ENCODE measurements at places on chromosomes 1 and 21. TPM values are rescaled to one million over a fixed set of nuclear protein-coding genes. Genes with fewer than 3 reads are reported as not detected.

DNA sequence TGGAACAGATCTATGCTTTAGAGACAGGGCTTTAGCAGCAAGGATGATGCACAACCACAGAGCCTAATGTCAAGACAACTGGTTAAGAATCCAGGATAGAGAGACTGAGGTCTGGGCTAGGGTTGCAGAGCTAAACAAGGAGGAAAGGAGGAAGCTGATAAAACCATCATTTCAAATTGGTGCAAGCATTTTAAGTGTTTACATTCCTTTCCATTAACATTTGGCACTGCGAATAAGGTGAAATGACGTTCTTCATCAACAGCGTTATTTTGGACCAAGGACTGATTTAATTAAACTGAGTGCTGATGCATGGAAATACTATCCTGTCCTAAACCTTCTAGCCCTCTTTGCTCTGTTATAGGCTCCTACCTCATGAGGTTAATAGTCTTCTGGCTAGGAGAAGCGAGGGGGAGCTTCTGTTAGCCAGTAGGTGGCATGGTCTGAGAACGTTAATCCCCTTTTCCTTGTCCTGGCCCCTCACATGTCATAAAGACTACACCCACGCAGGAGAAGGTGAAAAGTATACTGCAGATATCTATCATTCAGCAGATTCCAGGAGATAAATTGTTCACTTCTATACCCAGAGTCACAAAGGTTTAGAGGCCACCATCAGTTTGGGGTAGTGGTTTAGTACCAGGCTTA is 7.6 kb upstream of the C1orf21 start:
- peaks cover 7% of the 10 kb centered on the region for H3K4me1 ChIP-seq
- no peak for DNase-seq
- H3K4me3 ChIP-seq = no peak overlapping the region
- no peak overlapping the region for H3K27ac ChIP-seq
- H3K27me3 ChIP-seq = peaks cover 35% of the 10 kb centered on the region

DNA sequence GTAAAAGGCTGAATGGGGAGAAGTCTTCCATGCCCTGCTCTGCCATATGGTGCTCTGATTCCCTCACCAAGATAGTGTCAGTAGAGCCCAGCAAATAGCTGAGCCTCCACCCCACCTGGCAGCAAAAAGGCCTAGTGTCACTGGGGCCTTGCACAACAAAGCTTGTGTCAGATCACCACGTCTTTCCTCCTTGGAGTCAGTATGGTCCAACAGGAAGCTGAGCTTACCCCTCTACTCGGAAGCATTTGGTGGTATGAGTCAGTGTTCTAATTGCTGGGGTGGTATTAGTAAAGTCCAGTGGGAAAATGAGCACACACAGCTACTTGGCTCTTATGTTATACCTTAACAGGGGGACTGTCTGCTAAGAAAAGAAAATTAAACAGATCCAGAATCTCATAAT is 18.7 kb upstream of the RRP15 start:
- H3K27me3 ChIP-seq = peaks cover 5% of the 10 kb centered on the region
- no peak for DNase-seq
- H3K4me3 ChIP-seq = no peak overlapping the region
- H3K27ac ChIP-seq = no peak overlapping the region
- no peaks in the 10 kb centered on the region for H3K4me1 ChIP-seq
- no peaks in the 10 kb centered on the region for H3K36me3 ChIP-seq

- H3K36me3 ChIP-seq = no peaks in the 10 kb centered on the region
- no peak for DNase-seq
- no peak overlapping the region for H3K4me3 ChIP-seq
- no peaks in the 10 kb centered on the region for H3K4me1 ChIP-seq
Measured at GRCh38 chr1:48966583-48966982, 189.9 kb upstream of the BEND5 start.

- H3K27me3 ChIP-seq = peaks cover 9% of the 10 kb centered on the region
- no peak overlapping the region for H3K27ac ChIP-seq
- DNase-seq = no peak
- H3K4me1 ChIP-seq = no peaks in the 10 kb centered on the region
Measured at GRCh38 chr1:63799307-63799706, 25.5 kb downstream of the ROR1 start.

- H3K4me1 ChIP-seq = no peaks in the 10 kb centered on the region
- H3K36me3 ChIP-seq = no peaks in the 10 kb centered on the region
- H3K27me3 ChIP-seq = no peaks in the 10 kb centered on the region
- H3K27ac ChIP-seq = no peak overlapping the region
- no peak overlapping the region for H3K4me3 ChIP-seq
Measured at GRCh38 chr1:17671314-17671705, 83.8 kb upstream of the ACTL8 start.

DNA sequence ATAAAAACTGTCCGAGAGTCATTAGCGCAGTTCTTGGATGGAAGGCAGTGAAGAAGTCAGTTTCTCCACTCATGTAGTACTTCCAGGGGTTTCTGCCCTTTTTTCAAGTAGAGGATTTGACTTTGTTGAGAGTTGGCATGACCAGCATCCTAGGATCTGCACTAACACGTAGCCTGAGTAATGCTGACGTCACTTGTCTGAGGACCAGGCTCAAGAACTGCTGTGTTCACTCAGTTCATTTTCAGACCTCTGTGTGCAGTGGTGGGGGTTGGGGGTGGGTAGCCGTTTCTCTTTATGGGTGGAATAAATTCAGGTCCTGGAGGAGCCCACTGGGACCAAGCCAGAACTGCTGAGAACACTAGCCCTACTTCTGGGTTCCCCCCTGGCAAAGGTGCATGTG is 53.3 kb downstream of the MRPS6 start:
- H3K4me3 ChIP-seq = no peak overlapping the region
- H3K36me3 ChIP-seq = peaks cover 72% of the 10 kb centered on the region
- no peaks in the 10 kb centered on the region for H3K27me3 ChIP-seq
- no peak for DNase-seq

GRCh38 chr1:30406996-30407864 is 316.2 kb downstream of the MATN1 start:
- peak; percentile 10 for DNase-seq
- no peak overlapping the region for H3K4me3 ChIP-seq
- no peaks in the 10 kb centered on the region for H3K36me3 ChIP-seq
- no peaks in the 10 kb centered on the region for H3K4me1 ChIP-seq
- H3K27me3 ChIP-seq = peaks cover 6% of the 10 kb centered on the region

DNA sequence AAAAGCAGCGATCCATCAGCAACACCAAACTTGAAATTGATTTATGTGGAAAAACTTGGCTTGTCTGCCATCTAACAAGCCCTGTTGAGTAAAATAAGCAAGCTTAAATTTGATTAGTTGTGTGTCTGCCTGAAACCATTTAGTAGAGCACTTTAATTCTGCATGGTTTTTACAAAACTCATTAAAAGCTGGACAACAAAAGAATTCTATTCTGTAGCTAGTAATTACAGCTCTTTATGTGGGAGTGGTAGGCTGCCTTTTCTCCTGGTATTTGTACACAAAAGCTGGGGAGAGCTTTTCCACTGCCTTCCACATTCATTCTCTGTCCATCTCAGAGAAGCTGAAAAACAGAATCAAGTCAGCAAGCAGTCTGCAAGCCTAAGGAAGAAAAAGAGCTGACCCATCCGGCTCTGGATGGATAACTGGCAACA is 1.7 kb downstream of the ETS2 start:
- H3K4me3 ChIP-seq = peak overlapping the region; percentile 81
- DNase-seq = no peak
- H3K4me1 ChIP-seq = peaks cover 28% of the 10 kb centered on the region
- no peak overlapping the region for H3K27ac ChIP-seq

- H3K27ac ChIP-seq = no peak overlapping the region
- DNase-seq = no peak
- H3K36me3 ChIP-seq = no peaks in the 10 kb centered on the region
- H3K4me1 ChIP-seq = no peaks in the 10 kb centered on the region
- H3K27me3 ChIP-seq = no peaks in the 10 kb centered on the region
Measured at GRCh38 chr1:96538111-96538641, 183.4 kb upstream of the PTBP2 start.

WNT2B gene
- 0.15 TPM for total RNA-seq

DNA sequence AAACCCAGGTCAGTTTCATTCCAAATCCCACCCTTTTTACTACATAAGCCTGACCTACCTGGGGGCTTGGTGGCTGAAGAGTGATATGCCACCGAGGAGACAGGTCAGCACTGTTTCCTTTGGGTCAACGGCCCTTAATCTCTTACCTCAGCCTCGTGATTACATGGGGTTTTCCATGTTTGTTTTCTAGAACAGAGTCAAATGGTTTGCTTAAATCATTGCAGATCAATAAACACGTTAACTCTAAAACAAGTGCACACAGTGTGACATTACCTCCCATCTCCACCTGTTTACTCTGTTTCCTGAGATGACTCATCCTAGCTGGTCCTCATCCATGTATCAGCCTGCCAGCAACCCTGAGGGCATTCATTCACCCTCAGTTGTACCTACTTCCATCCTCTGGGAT is 40.8 kb upstream of the TP53BP2 start:
- no peaks in the 10 kb centered on the region for H3K4me1 ChIP-seq
- H3K27ac ChIP-seq = no peak overlapping the region
- H3K27me3 ChIP-seq = peaks cover 2% of the 10 kb centered on the region
- H3K4me3 ChIP-seq = no peak overlapping the region
- no peaks in the 10 kb centered on the region for H3K36me3 ChIP-seq

- H3K4me3 ChIP-seq = no peak overlapping the region
- peaks cover 4% of the 10 kb centered on the region for H3K27me3 ChIP-seq
- H3K36me3 ChIP-seq = no peaks in the 10 kb centered on the region
Measured at GRCh38 chr1:185964946-185965345, 230.8 kb downstream of the HMCN1 start.

DNA sequence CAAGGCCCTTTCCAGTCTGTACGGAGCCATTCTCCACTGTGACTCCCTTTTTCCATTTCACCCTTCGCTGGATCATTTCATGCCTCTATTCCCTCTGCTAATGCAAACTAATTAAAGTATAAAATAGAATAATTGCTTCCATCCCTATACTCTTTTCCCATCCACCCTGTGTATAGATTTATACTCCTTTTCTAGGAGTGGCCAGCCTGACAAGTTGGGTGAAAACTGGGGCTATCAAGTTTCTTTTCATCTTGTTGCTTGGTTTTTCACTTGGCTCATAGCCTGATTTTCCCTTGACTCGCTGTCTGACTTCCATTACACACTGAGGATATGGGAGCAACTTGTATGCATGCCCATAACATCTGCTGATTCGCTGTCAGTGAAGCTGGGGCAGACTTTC is 107.0 kb downstream of the PLXNA2 start:
- H3K36me3 ChIP-seq = no peaks in the 10 kb centered on the region
- H3K27ac ChIP-seq = no peak overlapping the region
- no peak overlapping the region for H3K4me3 ChIP-seq

- peaks cover 68% of the 10 kb centered on the region for H3K27me3 ChIP-seq
- H3K4me1 ChIP-seq = peaks cover 14% of the 10 kb centered on the region
- H3K36me3 ChIP-seq = no peaks in the 10 kb centered on the region
- DNase-seq = no peak
Measured at GRCh38 chr1:203121186-203122015, 6.1 kb upstream of the ADORA1 start.

HUNK gene
- total RNA-seq = 0.03 TPM
